ENCODE measurements at places on chromosomes 4 and X. TPM values are rescaled to one million over a fixed set of nuclear protein-coding genes. Genes with fewer than 3 reads are reported as not detected.

GRCh38 chr4:76804096-76804495 is 93.8 kb downstream of the SOWAHB start:
- DNase-seq = no peak

DNA sequence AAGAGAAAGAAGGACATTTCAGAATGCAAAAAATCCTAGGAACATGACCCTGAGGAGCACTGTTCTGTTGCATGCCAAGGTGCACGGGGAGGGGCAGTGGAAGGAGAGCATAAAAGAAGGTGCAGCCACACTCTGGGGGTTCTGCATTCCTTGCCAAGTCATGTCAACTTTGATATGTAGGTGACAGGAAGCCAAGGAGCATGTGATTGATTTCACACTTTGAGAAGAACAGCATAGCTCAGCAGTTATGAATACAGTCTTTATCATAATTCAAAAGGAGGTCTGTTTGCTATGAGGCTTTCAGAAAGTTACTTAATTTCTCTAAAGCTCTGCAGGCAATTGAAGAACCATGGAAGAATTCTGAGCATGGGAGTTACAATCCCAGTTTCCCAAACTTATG is 50.6 kb downstream of the SCFD2 start:
- peak; percentile 19 for DNase-seq

Gene AWAT1
- total RNA-seq = not detected

Gene PCDH10
- total RNA-seq = not detected

Gene PPARGC1A
- 32.1 TPM for total RNA-seq

Data from stomach (tissue), 19 donors.